Activated CD8-positive, alpha-beta memory T cell treated with anti-CD3 and anti-CD28 coated beads for 1 hour (primary cell): ENCODE measurements at places on chromosomes 3 and 15.

GRCh38 chr15:40128766-40129660 is 20.3 kb upstream of the BMF start:
- DNase-seq, result no peak

GRCh38 chr3:172163320-172163719 is 123.9 kb downstream of the FNDC3B start:
- DNase-seq, result no peak

DNA sequence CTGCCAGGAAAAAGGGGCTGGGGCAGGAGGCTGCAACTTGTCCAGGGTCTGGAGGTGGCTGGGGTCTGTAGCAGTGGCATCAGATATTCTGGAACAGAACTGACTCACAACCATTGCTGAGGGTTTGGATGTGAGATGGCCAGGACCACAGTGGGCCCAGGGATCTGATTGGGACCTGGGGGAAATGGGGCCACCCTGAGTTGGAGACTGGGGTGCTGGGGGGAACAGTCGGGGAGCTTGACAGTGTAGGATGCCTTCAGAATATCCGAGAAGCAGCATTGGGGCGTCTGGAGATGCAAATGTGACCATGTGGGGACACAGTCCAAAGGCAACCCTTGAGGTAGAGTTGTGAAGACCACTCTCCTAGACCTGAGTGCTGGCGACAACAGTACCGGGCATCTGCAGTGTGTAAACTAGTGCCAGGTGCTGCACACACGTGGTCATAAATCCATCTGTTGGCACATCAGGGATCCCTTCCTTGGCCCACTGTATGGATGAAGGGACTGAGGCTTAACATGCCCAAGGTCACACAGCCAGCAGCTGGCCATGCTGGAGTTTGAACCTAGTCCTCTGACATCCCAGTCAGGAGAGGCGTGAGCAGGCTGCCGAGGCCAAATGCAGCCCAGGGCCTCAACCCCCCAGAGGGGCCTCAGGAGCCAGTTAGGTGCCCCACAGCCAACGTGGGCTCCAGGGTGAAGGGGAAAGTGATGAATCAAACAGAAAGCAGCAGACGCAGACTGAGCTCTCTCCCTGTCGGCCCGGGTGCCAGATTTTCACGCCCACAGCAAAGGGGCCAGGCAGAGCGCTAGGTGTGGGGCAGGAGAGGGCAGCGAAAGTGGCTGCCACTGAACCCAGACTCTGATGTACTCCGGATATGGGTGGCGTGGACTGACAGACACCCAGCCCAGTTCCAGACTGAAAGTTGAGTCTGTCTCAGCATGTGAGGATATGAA is 18.8 kb downstream of the HEMK1 start:
- DNase-seq, result no peak

GRCh38 chr3:41652506-41652905 is 309.4 kb downstream of the ULK4 start:
- no peak for DNase-seq

- DNase-seq, result no peak
Observed at GRCh38 chr3:112247900-112248299, 46.1 kb downstream of the SLC9C1 start.

DNA sequence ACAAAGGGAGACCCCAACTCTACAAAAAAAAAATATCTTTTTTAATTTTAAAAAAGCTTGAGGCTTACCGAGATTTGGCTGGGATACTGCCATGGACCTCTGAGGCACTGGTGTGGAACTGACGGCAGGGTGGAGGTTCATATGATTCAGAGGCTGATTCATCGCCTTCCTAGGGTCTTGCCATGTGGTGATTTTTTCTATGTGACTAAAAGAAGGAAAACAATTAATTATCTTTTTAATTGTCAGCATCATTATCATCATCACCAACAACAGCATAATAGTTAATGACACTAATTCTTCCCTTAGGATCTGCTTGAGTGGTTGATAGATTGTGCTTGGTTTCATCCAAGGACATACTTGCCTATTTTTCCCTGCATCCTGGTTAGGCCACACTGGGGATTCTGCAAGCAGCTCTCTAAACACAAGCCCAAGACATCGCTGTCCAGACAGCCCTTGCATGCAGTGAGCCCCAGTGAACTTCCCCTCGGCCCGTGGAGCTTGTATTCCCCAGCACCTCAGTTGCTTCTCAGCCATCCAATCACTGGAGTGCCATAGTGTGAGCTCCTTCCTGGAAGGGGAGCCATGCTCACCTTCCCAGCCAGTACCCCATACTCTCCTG is 84.9 kb downstream of the WWTR1 start:
- DNase-seq, result no peak

DNA sequence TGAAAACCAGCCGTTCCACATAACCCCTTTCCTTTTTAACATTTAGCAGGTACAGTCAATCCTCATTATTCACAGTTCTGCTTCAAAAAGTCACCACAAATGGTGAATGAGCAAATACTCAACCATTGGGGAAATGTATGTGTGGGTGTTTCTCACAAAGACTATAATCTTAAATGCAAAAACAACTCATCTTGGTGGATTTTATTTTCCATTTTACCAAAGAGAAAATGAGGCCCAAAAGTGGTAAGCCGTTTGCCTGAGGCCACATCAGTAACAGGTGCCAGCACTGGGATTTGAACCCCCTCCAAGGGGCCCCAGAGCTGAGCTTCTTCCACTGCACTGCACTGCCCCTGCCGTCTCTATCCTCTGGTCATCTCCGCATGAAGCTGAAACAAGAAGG is 208.8 kb downstream of the OSBPL10 start:
- no peak for DNase-seq

DNA sequence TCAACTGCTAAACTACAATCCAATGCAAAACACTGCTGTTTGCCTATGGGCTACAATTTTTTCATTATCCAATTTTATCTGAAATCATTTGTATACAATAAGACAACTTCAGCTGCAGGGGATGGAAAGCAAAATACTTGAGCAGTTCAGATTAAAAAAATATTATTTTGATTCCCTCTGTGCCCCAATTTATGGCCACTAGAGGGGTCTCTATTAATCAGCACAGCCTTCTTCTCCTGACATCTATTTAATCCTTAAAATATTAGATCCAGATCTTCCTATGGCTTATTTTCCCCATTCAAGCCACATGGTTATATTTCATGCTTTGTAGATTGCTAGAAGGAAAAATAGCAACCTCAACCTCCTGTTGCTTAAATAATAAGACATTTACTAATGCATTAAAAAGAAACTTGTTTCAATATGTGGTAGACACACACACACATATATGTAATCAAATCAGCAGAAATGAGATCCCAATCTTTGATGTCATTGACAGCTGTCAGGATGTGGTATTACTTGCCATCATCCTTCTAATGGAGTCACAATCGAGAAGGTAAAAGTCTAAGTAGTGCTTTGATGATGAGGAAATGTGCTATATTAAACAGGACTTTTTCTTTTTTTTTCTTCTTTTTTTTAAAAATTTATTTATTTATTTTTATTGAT is 104.2 kb downstream of the P2RY1 start:
- no peak for DNase-seq

GRCh38 chr3:141945726-141946485 is 69.5 kb downstream of the ATP1B3 start:
- DNase-seq, result no peak

- DNase-seq, result no peak
Observed at GRCh38 chr3:30680789-30681648, 74.6 kb downstream of the TGFBR2 start.

DNA sequence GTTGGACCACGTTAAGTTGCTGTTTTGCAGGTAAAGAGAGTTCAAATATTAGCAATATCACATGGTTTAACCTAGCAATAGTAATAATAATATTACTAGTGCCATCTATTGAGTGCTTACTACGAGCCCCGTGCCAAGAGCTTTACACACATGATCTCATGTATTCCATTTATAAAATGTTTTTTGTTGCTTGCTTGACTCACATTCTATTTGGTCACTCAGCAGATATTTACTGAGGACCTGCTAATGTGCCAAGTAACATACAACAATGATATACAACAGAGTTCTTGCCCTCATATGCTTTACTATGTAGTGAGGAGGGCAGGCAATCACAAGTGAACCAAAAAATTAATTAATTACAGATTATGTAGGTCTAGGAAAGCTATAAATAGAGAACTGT is 36.7 kb downstream of the CTDSPL start:
- no peak for DNase-seq

- no peak for DNase-seq
Observed at GRCh38 chr15:77999486-77999885, 78.0 kb downstream of the TBC1D2B start.

- DNase-seq, result no peak
Observed at GRCh38 chr3:101268141-101268540, 52.2 kb downstream of the IMPG2 start.

- no peak for DNase-seq
Observed at GRCh38 chr3:43024181-43024885, 45.2 kb downstream of the GASK1A start.

GRCh38 chr15:28861031-28861534 is 12.6 kb upstream of the GOLGA6L7 start:
- DNase-seq, result no peak

DNA sequence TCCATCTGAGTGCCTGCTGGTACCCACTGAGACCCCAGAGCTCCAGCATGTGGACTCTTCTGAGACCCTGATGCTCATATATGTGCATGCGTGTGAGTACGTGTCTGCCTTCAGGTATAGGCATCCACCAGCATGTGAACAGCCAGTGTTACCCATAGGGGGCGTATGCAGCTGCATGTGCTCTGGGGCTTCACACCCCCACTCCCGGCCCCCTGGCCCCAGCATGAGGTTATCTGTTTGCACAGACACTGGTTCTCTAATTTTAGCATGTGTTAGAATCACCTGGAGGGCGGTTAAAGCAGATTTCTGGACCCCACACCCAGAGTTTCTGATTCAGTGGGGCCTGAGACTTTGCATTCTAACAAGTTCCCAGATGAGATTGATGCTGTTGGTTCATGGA is 824 bp upstream of the CILP start:
- DNase-seq, result no peak

- DNase-seq, result no peak
Observed at GRCh38 chr15:41798607-41799487, 24.6 kb downstream of the MAPKBP1 start.

- DNase-seq, result no peak
Observed at GRCh38 chr3:58620421-58620820, 43.2 kb upstream of the FAM107A start.

DNA sequence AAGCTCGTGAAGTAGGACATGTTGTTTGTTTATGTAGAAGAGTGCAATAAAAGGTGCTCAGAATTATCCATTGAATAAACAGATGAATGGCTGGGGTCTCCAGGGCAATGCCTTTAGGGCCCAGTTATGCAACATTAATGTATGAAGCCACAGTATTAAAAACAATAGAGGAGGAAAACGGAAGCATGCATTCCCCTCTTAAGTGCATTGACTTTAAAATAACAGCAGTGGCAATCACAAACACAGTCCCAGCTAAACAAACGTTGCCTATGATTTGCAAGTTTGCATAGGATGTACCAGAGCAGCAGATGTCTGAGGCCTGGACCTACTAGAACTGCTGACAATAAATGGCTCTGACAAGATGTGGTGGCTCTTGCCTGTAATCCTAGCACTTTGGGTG is 60.6 kb upstream of the GCNT3 start:
- DNase-seq, result no peak
